ENCODE measurements at places on chromosomes 1 and 21.

- no peak for DNase-seq
Measured at GRCh38 chr1:204172404-204173029, 6.4 kb upstream of the REN start.

- no peak for DNase-seq
Measured at GRCh38 chr1:155083052-155083541, 4.5 kb downstream of the EFNA3 start.

DNA sequence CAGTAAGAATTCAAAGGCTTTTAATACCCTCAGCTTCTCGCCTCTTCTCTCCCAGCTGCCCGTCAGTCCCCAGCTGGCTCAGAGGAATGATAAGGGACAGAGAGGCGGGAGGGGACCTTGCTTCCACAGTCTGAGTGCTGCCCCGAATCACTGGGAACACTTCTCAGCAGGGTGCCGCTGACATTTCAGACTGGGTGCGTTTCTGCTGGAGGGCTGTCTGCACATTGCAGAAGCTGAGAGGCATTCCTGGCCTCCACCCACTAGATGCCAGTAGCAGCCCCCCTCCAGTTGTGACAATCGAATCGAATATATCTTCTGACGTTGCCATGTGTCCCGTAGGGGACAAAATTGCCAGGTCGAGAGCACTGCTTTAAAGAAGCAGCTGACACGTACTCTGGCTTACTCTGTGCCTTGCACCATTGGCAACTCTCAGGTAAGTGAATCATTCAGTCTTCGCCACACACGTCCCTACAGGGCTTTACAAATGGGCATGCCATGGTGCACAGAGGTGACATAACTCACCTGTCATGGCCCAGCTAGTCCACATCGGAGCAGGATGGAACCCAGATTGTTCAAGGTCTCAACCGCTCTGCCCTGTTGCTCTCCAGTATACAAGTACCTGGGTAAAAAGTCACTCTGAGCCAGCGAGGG is 23.9 kb downstream of the CTNNBIP1 start:
- no peak for DNase-seq

DNA sequence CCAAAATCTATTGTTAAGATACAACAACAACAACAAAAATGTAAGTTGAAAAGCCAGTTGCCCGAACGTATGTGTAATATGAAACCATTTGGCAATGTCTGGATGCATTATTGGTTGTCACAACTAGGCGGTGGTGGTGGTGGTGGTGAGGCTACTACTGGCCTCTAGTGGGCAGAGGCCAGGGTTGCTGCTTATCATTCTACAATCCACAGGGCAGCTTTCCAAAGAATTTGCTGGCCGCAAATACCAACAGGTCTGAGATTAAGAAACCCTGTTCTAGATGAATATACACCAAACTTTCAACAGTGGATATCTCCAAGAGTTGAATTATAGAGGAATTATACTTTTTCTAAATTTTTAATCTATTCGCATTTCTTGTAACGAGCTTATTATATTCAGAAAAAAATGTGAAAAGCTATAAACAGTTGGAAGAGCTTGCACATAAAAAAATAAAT is 26.8 kb upstream of the ZNF697 start:
- peak; percentile 23 for DNase-seq

GRCh38 chr21:36788120-36788638 is 89.3 kb downstream of the SIM2 start:
- no peak for DNase-seq

DNA sequence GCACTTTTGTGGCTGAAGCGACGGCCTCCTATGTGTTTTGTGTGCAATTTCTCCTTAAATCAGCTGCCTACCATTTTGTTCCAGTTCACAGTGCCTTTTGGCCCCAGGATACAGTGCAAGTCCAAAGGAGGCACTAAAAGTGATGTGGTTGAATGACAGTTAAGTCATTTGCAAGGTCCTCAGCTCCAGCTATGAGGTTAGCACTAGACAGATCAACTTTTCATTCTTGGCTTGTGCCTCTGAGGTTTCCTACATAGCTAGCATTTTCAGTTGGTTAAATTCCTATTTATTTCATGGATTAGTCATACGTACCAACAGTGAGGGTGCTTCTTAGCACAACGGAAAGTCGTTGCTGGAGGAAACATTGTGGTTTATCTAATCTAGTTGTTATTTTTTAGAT is 59.3 kb upstream of the NTPCR start:
- no peak for DNase-seq

GRCh38 chr1:42311138-42311537 is 23.9 kb downstream of the FOXJ3 start:
- no peak for DNase-seq

DNA sequence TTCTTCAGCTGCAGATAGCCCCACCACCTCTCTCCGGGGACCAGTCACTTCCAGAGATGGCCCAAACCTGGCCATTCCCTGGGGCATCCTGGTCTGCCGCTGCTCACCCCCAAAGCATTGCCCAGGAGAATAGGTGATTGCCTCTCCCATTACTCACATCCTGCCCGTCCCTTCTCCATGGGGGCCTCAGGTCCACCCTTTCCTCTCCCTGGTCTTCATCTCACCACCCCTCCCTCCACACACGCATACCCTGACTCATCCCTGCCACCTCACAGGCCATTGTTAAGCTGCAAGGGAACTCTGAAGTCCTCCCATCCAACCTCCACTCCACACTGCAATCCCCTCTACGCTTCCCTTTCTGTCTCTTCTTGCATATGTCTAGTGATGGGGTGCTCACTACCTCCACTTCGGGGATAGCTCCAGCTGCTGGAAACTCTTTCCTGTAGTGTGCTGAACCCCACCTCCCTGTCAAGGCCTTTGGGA is at the start of gene PLEKHG5:
TSS of gene PLEKHG5 (minus strand) at position 188 of the 483 bp plus-strand sequence. CDS start 14,096 bp downstream, outside the sequence.
- DNase-seq, result no peak

- no peak for DNase-seq
Measured at GRCh38 chr21:33021150-33021549, 4.6 kb upstream of the OLIG2 start.

- no peak for DNase-seq
Measured at GRCh38 chr1:24878775-24879742, 51.0 kb downstream of the RUNX3 start.

GRCh38 chr21:30268608-30269197 is 14.0 kb downstream of the KRTAP24-1 start:
- no peak for DNase-seq

DNA sequence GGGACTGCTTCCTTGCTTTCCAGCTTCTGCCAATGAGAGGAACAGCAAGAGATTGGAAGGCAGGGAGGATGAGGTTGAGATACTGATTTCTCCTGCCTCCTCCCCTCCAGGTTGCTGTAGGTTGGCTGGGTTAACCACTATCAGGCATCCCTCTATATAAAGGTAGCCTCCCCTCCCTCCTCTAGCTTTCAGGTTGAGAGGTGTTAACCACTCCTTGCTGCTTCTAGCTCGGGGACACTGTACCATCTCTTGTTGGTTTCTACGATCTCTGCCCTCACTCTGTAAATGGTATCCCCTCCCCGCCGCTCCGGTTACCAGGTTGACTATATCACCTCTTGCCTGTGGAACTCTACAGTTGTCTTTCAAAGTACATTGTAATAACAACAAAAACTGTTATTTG is 16.7 kb downstream of the LPAR3 start:
- DNase-seq, result peak; percentile 47

DNA sequence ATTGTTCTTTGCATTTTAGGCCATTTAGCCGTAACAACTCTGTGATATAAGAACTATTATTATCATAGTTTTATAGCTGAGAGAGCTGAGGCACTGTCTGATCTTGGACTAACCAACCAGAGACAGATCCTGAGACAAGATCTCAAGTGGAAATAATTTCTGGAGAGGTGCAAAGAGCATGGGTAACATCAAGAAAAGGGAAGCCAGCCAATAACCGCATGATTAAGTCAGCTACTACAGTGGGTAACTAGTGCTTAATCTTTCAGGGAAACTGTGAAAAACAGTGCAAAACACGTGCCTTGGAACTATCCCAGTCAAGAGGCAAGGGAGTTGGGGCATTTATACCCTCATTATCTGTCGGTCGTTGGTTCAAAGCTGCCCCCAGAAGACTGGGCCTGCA is 105.8 kb downstream of the OMA1 start:
- no peak for DNase-seq

DNA sequence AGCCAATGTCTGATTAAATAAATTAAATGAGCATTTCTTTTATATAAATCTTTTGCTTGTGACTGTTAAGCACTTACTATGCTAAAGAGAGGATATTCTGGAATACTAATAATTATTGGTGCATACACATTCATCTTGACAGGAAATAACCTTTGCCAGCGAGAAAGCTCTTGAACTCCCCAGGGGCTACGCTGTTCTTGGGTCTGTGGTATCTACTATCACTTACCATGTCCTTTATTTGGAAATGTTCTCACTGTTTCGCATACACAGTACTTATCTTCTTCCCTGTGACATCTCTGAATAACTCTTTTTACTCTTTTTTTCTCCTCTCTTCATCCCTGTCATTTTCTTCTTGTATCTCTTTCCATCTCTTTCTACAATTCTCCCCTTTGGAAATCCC is 178.7 kb downstream of the GABPA start:
- DNase-seq, result no peak

DNA sequence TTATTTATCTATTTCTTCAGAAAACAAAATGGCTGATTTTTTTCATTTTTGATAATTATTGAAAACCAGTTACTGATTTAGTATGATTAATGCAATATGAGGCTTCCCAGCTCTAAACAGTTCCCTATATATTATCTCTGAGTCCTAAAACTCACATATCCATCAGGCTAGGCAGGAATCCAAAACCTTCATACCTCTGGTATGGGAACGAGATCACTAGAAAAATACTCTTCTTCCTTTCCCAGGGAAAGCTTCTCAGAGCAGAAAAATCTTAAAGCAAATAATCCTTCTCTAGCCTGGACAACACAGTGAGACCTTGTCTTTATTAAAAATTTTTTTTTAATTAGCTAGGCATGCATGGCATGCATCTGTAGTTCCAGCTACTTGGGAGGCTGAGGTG is 42.5 kb downstream of the KDM5B start:
- no peak for DNase-seq

Data from CD4-positive, alpha-beta T cell treated with Interferon alpha-2 for 1 hour (primary cell).